ENCODE measurements at places on chromosomes 3 and 15.

DNA sequence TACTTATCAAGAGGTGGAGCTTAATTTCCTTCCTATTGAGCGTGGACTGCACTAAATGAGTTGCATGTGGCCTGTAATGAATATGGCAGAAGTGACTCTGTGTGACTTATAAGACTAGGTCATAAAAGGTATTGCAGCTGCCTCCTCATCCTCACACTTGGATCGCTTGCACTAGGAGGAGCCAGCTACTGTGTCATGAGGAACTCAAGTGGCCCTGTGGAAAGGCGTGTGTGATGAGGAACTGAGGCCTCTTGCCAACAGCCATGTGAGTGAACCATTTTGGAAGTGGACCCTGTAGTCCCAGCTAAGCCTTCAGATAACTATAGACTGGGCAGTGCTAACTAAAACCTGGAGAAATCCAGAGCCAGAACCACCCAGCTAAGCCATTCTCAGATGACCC, 7.1 kb upstream of the SLC30A4 start:
- no peak for DNase-seq

DNA sequence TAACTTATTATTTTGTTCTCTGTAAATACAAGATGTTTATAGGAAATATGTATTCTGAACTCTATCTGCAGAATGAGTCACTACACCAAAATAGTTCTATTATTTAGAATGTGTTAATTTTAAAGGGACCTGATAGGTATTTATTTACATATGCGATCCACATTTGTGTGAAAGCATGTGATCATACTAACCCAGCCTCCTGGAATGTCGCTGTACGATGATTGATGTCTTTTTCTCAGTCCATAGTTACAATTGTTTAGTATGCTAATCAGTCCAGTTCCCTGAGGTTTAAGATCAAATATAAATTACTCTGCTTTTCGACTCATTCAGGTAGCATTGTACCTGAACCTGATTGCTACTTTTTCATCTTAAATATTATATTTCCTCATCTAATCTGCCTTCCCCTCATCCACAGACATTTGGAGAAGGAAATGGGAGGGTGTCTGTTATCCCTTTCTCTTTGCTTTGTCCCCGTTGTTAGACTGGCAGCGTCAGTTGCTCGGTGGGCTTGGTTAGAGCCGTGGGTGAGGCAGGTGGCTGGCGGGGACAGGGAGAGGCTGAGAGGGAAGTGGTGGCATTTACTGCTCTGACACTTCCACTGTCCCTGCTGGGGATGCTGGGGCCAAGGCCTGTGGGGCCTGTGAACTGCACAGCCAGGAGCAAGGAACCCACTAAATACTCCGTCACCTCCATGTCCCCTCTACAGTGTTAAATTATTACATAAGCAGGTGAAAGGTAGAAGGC, 27.8 kb upstream of the NR2E3 start:
- no peak for DNase-seq

GRCh38 chr3:139893963-139894642, 40.9 kb upstream of the CLSTN2 start:
- DNase-seq, result no peak

DNA sequence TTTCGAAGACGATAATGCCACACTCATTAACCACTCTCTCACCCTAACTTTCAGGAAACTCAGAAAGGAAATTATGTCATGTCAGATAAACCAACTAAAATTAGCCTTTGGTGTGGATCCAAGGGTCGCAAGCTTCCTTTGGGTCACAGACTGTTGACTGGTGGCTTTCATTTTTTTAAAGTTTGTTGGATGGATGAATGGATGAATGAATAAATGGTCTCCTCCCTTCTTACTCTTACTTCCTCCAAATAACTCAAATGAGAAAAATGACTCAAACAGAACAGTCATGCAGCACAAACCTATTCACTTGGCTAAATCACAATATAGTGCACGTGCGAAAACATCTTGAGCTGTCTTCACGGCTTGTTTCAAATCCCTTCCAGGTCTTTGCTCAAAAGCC, 82.9 kb upstream of the HACD2 start:
- no peak for DNase-seq

DNA sequence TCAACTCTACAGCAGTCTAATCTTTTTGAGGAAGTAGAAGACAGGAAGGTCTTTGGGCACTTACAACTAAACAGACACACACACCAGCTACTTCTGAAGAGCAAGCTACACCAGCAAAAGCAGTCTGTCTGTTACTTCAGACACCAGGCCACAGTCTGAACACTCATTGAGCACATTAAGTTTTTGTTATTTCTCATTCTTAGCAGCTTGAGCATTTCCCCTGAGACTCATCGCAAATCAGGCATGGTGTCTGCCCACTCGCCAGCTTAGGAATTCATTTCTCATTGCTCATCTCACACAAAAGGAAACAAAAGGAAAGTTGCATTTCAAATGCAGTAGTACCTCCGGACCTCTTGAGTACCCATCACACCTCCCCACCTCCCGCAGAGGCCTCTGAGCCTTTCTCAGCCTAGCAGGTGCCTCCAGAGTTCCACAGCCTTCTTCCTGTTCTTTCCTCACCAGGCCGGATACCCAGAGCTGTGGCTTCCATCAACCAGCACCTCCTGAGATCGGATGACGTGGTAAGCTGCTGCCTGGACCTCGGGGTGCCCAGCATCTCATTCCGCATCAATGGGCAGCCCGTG, 302.0 kb downstream of the RYR3 start:
- DNase-seq, result no peak

DNA sequence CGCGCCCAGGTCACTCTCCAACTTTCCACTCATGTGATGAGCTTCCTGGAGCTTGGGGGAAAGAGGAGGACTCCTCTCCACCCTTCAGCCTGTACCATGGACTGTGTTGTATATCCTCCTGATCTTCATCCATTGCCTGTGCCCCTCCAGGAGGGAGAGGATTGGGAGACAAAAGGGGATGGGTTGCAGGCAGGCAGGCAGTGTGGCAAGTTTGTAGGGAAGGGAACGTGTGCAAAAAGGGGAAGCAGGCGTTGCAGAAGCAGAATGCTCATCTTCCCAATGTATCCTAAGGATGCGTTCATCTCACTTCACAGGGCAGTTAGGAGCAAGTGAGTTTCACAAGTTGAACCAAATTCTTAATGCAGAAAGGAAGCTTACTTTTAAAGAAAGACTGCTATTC, 28.1 kb upstream of the GHSR start:
- DNase-seq, result no peak

DNA sequence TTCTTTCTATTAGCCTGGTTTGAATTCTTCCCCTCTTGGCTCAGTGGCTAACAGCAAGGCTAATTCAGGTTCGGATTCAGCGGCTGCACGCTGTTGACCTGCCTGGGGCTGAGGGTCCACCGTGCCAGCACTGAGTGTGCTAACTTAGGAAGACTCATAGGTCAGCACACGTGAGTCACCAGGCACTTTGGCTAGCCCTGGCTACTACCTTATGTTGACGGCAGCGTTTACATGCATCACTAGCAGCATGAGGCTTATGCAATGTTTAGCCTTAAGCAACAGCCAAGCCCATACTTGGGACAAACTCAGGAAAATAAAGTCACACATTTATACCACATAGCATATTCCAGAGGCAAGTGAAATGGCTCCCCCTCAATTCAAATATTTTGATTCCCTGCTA, 137.7 kb downstream of the RAB11A start:
- DNase-seq, result no peak

DNA sequence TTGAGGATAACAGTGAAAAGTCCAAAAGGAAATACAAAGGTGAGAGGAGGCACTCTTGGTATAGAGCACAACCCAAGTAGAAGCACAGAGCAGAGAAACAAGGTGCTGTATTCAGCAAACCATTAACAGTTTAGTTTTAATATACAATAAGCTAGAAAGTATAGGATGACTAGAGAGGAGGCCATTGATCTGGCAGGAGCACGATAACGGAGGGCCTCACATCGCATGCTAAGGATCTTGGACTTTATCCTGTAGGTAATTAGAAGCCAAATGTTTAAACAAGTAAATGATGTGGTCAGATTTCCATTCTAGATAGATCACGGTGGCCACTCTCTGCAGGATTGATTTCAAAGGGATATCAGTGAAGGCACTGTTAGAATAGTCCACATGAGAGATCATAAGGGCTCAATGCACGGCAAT, 935.0 kb downstream of the ROBO1 start:
- no peak for DNase-seq

- DNase-seq, result no peak
Measured at GRCh38 chr15:80790236-80790635, 11.1 kb downstream of the CEMIP start.

GRCh38 chr15:57382215-57382614, 5.9 kb downstream of the CGNL1 start:
- no peak for DNase-seq

- no peak for DNase-seq
Measured at GRCh38 chr15:71149646-71150557, 34.6 kb downstream of the THSD4 start.

- DNase-seq, result no peak
Measured at GRCh38 chr3:187383246-187383645, 15.1 kb downstream of the RTP4 start.
